ENCODE measurements at places on chromosomes 11 and 22.

DNA sequence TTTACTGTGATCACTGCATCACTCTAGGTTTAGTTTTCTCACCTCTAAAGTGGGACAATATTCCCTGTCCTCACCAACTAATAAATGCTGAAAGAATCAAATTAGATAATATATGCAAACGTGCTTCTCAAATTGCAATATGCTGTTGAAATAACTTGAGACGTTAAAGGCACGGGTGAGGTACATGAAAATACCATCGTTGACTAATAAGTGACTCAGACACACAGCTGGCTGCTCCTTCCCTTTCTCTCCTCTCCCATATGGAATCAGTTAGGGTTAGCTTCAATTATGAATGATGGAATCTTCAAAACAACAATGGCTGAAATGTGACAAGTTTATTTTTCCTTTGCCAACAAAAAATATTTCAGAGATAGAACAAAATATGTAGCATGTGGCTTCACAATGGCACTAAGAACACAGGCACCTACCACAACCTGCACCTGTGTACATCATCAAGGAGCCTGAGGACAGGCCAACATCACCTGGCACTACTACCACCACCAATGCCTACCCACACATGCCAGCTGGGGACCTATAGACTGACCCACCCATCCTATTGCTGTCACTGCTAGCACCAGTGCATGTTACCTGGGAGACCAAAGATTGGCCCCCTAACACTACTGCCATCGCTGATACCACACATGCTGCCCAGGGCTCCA, 13.7 kb downstream of the GDPD4 start:
- DNase-seq = no peak

DNA sequence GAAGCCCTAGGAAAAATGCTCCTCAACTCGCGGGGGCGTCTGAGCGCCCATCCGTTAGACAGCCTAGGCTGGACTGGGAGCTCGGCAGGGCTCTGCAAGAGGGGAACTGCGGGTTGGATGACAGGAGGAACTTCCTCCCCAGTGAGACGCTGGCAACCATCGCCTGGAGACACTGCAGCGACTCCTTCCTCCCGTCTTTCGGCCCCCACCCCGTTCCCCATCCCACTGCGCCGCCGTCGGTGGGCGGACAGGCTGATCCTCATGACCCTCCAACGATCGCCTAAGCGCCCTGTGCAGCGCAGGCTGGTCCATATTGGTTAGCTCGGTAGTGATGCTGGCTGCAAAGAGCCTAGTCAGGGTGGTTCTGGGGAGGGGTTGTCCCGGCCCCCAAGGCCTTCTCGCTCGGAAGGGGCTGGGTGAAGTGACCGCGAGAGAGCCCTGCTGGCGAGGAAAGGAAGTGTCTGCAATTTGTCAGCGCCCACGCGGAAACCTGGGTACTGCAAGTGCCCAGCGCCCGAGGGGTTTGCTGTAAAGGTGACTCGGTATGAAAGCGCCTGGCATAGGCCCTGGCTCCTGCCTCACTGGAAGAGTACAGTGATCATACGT, 638 bp downstream of the NRGN start:
- peak; percentile 57 for DNase-seq

- no peak for DNase-seq
These were observed 2.6 kb downstream of the PPP1R14B start for GRCh38 chr11:64244107-64244506.

DNA sequence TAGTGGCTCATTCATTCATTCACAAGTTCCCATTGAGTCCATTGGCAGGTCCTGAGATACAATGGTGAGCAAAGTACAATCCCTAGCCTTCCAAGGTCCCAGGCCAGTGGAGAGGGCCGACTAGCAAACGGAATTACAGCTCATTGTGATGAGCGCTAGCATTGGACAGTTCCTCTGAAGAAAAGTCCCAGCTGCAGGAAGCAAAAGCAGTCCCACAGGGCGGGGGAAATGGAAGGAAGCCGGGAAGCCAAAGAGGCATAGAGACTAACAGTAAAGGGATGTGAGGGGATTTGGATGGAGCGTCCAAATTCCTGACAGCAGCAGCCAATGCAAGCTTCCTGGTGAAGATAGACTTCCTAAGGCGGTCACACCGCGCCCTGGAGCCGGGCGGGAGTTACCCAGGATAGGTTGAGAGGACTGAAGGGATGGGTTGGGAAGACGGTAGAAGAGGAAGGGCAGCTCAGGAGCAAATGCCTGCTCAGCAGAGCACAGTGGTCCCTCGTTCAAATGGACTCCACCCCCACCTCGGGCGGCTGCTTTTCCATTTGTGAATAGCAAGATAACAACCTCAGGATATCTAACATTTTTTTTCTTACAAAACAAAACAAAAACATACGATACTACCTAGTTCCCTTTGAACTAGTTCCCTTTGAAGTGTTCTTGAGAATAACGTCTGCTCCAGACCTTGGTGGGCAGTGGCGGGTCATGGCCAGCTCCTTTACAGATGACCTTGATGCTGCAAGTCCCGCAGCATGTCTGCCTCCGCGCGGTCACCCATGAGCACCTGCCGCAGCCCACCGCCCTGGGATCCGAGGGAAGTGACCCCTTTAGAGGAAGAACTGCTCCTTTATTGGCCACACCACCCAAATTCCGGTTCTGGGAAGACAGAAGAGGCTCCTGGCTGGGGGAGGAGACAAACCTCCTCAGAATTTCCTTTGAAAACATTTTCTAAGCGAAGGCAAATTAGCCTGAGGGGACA, 132.9 kb downstream of the RASSF10 start:
- peak; percentile 52 for DNase-seq

DNA sequence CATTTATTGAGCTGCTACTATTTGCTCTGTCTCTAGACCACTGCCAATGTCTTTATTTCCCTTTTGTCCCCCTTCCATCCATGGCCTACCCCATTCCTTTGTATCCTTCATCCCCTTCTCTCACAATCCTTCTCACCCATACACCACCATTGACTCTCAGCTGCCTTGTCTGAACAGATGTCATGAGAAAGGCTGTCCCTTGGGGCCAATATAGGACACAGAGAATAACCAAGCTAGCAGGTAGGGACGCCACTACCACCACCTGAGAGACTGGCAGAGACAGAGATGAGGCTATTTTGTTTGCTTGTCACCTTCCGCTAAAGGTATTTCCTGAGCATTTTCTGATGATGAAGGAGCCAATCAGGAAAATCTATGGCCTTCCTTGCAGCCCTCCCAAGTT, 138.9 kb downstream of the CD44 start:
- DNase-seq = no peak

DNA sequence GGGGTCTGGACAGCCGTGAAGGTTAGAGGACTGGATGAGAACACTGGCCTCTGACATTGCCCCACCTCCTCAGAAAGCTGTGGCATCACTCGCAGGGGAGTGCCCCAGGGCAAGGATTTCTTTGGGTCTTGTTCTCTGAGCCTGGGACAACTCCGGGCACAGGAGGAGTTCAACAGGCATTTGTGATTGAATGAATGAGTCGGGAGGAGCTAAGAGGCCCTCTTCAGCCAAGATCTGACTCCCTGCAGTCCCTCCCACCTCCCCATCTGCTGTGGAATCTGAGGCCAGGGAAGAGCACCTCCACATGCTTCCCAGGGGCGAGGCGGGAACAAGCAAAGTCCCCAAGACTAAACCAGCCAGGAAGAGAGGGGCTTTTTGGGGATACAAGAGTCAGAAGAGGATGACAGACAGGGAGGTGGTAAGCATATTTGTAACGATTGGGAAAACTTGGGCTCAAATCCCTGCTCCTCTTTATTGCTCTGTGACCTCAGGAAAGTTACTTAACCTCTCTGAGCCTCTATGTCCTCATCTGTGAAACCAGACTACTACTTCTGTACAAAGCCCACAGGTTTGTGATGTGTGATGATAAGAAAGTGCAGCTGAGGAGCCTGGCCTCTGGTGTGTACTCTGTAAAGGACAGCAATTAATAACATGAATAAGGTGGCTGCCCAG, 6.4 kb downstream of the TP53I11 start:
- peak; percentile 87 for DNase-seq

DNA sequence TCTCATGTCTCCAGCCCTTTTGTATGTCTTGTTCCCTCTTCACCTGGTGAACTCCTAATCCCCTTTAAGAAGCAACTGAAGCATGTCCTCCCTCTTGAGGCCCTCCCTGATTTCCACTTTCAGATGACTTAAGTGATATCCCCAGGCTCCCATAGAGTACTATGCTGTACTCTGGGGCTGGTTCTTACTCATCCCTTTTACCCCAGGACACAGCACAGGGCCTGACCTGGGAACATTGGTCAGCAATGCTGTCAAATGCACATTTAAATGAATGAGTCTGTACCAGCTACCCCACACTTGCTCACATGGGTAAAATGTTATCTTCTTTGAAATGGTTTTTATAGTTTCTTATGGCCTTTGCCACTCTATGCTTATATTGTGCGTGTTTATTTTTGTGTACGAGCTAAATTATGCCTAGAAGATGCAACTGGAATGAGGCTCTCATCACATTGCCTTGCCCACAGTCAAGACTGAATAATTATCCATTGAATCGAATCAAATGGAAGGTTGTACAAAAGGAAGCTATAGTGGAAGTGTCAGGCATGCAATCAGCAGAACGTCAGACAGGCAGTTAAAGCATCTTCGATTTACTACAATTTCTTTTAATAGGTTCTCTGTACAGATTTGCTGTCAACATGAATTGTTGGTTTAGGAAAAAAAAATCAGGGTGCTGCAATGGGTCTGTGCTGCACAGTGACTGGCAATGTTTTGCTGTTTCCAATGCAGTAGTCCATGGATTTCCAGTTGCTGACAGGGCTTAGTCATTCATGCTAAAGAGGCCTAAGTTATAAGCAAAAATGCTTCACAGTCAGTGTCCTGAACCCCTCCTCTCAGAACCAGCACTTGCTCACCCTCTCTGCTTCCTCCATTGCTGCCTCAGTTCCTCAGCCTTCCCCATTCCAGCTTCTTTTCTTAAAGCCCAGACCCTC, 79.5 kb downstream of the PARVA start:
- DNase-seq = no peak

DNA sequence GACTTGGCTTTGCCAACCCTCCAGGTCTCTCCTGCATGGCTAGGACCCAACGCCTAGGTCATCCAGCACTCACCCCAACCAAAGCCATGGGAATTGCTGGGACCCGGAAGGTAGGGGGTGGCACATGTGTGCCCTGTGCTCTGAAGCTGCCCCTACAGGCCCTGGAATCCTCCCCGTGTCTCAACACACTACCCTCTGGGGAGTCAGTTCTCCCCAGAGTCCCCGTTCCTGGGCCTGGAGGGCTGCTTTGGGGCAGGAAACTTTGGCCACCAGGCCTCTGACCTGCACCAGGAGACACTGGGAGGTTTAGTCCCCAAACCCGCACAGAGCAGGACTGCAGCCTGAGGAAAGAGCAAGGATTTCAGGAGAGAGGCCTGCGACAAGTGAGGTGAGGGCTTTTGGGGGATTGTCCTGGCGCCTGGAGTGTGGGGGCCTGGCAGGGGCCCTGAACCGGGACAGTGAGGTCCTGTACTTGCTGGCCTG, 495 bp upstream of the IFITM1 start:
- DNase-seq = no peak

DNA sequence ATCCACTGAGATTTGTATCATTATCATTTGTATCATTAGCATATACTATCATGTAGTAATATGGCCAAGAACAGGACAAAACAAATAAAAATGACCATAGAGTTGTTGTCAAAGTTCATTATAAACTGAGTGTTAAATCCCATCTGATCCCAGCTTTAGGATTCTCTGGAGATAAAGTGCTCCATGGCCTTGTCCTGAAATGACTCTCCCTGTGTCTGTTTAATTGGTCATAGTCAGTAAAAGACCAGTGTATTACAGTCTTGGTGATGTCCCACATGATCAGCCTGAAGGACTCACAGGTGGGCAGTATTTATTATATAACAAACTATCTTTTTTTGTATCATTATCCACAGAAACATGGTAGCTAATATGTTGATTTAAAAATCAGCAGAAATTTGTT, 361.6 kb downstream of the TMEM135 start:
- DNase-seq = no peak

All from ELF-1 (cell line).